ENCODE measurements at places on chromosomes 5 and 9.

DNA sequence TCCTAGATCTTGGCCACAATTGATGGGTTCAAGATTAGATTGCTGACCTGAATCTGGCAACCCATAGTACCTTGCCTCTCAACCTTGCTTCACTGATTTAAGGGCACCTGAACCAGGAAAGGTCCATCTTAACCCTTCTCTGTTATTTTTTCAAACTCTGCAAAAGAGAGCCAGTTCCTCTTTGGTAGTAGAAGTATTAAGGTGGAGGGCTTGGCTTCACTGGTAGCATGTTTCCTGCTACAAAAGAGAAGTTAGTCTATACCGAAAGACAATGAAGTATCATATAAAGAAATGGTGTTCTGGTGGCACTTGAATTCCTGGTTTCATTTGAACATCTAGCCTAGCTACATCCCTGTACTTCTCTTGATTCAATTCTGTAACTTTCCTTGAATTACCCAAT is 8.5 kb downstream of the ALG2 start:
- no peak for DNase-seq

GRCh38 chr5:143892908-143893307 is 80.9 kb downstream of the HMHB1 start:
- DNase-seq: no peak

- DNase-seq: no peak
These were observed 740.4 kb upstream of the RIOK2 start for GRCh38 chr5:97923496-97923895.

- DNase-seq: peak; percentile 46
These were observed 160.0 kb downstream of the C9orf152 start for GRCh38 chr9:110047955-110048402.

DNA sequence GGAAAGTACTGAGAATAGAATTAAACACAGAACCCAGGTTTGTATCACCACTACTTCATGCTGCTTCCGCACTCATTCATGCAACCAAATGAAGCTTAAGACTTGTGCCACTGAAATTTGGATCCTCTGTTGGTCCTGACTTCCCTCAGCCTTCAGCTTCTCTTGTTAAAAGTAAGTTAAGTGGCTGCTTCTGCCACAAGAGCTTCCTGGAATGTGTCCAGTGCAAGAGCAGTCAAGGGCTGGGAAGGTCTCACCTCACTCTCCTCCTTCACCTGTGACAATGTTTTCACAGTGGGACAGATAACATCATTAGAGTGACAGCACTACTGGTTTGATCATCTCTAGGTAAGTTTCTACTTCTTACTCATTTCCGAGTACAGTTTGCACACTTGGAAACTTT is 7.9 kb downstream of the SNCAIP start:
- no peak for DNase-seq

GRCh38 chr9:113618836-113619490 is 155.4 kb downstream of the RGS3 start:
- DNase-seq: no peak

Data from left renal cortex interstitium (tissue), 4 donors.